Activated B cell treated with CpG ODN at 0.5 μM for 24 hours (primary cell): ENCODE measurements at places on chromosomes 12 and 14.

DNA sequence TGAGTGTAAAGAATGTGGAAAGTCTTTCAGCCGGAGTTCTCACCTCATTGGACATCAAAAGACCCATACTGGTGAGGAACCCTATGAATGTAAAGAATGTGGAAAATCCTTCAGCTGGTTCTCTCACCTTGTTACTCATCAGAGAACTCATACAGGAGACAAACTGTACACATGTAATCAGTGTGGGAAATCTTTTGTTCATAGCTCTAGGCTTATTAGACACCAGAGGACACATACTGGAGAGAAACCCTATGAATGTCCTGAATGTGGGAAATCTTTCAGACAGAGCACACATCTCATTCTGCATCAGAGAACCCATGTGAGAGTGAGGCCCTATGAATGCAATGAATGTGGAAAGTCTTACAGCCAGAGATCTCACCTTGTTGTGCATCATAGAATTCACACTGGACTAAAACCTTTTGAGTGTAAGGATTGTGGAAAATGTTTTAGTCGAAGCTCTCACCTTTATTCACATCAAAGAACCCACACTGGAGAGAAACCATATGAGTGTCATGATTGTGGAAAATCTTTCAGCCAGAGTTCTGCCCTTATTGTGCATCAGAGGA is 25.1 kb upstream of the ZNF268 start:
- H3K36me3 ChIP-seq = peaks cover 77% of the 10 kb centered on the region
- no peak for DNase-seq
- no peaks in the 10 kb centered on the region for H3K27me3 ChIP-seq
- H3K4me1 ChIP-seq = no peaks in the 10 kb centered on the region
- no peak overlapping the region for H3K27ac ChIP-seq
- H3K4me3 ChIP-seq = no peak overlapping the region

- H3K36me3 ChIP-seq = no peaks in the 10 kb centered on the region
- no peak for DNase-seq
- no peaks in the 10 kb centered on the region for H3K27me3 ChIP-seq
- H3K27ac ChIP-seq = no peak overlapping the region
- no peak overlapping the region for H3K4me3 ChIP-seq
Measured at GRCh38 chr14:25444381-25444780, 394.4 kb upstream of the STXBP6 start.

DNA sequence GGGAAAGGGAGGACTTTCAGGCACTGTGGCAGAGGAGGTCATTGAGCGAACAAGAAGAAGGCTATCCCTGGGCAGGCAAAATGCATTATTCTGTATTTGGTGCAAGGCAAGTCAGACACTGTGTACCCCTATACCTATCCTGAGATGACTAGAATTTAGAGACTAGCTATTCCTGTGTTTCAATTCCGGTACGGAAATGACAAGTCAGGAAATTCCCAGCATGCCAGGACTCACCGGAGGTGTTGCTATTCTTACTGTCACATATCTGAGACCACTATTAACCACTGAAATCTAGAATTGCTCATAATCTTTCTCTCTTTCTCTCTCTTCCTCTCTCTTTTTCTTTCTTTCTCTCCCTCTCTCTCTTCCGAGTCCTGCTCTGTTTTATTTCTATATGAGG is 297.1 kb downstream of the PDZRN4 start:
- peaks cover 3% of the 10 kb centered on the region for H3K27me3 ChIP-seq
- no peaks in the 10 kb centered on the region for H3K4me1 ChIP-seq
- no peak overlapping the region for H3K27ac ChIP-seq
- no peak for DNase-seq
- no peaks in the 10 kb centered on the region for H3K36me3 ChIP-seq

GRCh38 chr12:89083491-89083890 is 268.8 kb downstream of the DUSP6 start:
- DNase-seq = no peak
- no peaks in the 10 kb centered on the region for H3K4me1 ChIP-seq
- H3K27me3 ChIP-seq = peaks cover 3% of the 10 kb centered on the region
- no peak overlapping the region for H3K27ac ChIP-seq
- no peaks in the 10 kb centered on the region for H3K36me3 ChIP-seq
- no peak overlapping the region for H3K4me3 ChIP-seq

- no peak for DNase-seq
- H3K36me3 ChIP-seq = no peaks in the 10 kb centered on the region
- no peak overlapping the region for H3K27ac ChIP-seq
- H3K4me1 ChIP-seq = peaks cover 16% of the 10 kb centered on the region
Measured at GRCh38 chr14:32683679-32684078, 255.0 kb upstream of the NPAS3 start.

- H3K36me3 ChIP-seq = no peaks in the 10 kb centered on the region
- no peaks in the 10 kb centered on the region for H3K27me3 ChIP-seq
- DNase-seq = no peak
Measured at GRCh38 chr12:90947869-90948268, 7.1 kb downstream of the CCER1 start.

GRCh38 chr14:35297706-35298105 is 5.5 kb downstream of the PSMA6 start:
- DNase-seq = no peak
- peaks cover 19% of the 10 kb centered on the region for H3K36me3 ChIP-seq
- peaks cover 65% of the 10 kb centered on the region for H3K4me1 ChIP-seq
- no peak overlapping the region for H3K27ac ChIP-seq
- no peak overlapping the region for H3K4me3 ChIP-seq
- no peaks in the 10 kb centered on the region for H3K27me3 ChIP-seq
